ENCODE measurements at places on chromosomes 4 and X.

GRCh38 chrX:44474410-44474809, 68.2 kb downstream of the FUNDC1 start:
- DNase-seq = peak; percentile 19

DNA sequence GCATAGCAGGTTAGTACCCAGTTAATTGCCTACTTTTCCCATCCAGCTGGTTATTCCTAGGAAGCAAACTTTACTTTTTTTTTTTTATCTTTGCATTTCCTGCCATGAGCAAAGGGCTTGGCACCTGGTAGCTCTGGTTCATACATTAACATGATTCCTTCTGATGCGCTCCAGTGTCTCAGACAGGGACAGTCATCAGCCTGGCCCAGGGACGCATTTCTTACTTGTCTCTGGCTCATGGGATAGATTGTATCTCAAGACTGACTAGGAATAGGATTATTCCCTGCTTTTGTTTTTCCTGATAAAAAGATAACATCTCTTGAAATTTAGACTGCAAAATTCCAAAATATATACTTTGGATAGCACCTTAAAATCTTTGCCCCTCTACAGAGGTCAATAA, 571.5 kb upstream of the TENM3 start:
- DNase-seq = no peak

GRCh38 chr4:150217192-150217591, 138.9 kb downstream of the DCLK2 start:
- peak; percentile 78 for DNase-seq

GRCh38 chrX:150512461-150512901, 55.9 kb upstream of the MTM1 start:
- no peak for DNase-seq

- DNase-seq = no peak
Observed at GRCh38 chr4:89572224-89572858, 264.6 kb downstream of the SNCA start.

DNA sequence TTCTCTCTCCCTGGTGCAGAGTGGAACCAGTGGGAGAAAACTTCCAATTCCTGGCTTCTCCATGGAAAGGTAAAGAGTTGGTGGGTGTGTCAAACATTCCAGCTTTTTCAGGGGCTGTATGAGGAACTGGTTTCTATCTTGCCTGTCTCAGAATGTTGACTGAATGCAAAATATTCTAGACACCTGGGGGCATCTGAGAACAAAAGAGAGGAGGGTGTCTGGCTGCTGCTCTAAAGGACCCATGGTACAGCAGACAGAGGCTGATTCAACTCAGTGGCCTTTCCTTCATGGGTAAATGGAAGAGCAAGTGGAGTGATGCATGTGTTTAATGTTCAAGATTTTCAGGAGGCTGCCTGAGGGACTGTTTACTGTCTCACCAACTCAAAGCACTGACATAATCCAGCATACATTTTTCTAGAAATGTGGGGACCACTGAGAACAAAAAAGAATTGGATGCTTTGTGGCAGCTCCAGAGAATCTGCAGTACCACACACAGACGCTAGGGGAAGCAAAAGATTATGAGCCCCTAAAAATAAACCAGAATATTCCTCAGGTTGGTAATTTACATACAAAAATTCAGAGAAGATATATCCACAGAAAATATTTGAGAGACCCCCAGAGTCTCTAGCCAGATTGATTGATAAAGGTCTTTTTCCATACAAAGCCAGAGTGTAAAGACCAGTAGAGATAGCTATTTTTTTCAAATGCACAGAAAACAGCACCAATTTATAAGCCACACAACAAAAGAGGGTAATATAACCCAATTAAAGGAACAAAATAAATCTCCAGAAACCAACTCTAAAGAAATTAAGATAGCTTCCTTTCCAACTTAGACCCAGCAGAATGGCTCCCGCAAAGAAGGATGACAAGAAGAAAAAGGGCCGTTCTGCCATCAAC, 48.0 kb upstream of the STARD8 start:
- DNase-seq = no peak

GRCh38 chr4:30855232-30855631, 135.1 kb downstream of the PCDH7 start:
- no peak for DNase-seq

GRCh38 chrX:11100281-11101035, 10.7 kb upstream of the HCCS start:
- DNase-seq = peak; percentile 49

DNA sequence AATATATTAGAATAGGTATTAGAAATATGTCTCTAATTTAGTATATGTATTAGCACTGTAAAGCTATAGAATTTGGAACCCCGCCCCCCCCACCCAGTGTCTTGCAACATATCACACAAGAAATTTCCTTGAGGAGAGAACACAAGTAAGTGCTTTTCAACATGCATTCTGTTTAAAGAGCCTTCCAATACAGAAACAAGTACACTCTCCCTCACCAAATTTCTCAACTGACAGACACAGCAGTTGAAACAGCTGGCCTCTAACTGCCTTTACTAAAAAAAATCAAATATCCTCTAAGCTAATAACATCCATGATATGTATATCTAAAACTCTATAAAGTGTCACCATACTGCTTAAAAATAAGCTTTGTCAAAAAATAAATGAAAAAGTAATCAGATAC, 12.4 kb downstream of the CAMK2D start:
- DNase-seq = no peak

- no peak for DNase-seq
Observed at GRCh38 chr4:22911285-22911684, 218.5 kb downstream of the GBA3 start.

DNA sequence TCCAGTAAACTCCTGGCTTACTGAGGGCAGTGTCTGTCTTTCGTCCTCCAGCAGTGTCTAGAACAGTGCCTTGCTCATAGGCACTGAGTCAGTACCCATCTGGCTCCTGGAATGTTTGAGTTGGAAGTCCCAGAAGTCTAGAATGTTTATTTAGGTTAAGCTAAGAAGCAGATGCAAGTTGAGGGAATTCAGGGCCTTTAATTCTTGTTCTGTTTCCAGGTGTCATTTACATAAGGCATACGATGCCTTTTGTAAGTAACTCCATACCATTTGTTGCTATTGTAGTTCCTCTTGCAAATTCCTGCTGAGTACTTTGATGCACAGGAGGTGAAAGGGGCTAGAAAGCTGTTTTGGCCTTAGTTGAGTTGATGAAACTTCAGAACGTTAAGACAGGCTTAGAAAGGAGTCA, 22.2 kb downstream of the ARHGAP10 start:
- peak; percentile 73 for DNase-seq

DNA sequence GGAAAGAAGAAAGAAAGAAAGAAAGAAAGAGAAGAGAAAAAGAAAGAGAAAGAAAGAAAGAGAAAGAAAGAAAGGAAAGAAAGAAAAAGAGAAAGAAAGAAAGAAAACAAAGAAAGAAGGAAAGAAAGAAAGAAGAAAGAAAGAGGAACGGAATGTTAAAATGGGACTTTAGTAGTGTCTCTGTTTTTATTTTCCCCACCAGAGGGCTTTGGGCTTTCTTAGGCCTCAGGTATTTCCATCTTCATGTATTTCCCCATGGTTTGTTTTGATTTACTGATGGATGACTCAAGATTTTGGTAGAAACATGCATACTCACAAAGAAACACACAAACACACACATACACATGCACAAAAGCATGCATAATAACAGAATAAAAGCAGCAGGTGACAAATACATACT, 181.2 kb downstream of the AFF2 start:
- DNase-seq = no peak

DNA sequence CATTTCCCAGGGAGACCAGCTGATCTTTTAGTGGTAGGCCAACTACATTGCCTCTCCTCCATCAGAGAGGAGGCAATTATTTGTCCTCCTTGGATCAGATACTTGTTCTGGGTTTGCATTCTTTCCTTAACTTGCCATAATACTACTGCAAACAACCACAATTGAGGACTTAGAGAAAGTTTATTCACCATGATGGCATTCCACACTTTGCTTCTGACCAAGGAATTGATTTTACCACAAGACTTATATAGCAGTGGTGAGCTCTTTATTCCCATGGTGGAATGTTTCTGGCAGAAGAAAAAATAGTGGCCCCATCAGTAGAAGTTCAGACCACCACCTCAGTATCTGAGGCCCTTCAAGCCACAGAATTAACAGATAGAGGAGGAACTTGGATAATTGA, 123.9 kb upstream of the PPP3CA start:
- no peak for DNase-seq

DNA sequence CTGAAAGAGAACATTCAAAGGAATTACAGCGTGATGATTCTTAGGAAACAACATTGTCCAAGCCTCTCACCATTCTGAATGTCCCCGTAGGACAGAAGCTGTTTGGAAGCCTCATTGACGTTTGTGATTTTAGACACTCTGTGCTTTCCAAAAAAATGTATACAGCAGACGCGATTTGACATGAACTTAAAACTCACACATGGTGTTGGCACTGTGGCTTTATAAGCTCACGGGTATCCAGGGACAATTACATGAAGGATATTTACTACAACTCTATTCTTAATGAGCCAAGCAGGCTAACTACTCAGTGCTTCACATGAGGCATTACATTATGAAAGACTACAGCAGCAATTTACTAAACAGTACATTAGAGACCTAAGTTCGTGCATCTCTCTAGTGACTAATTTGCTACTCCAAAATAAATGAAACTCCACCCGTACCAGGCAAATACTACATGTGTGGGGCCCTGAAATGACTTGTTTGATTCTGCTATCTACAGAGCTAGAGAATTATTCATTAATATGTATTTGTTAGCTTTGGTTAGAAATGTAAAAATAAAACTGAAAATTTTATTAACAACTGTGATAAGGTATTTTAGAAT, 620.7 kb downstream of the SPRY1 start:
- DNase-seq = no peak

- no peak for DNase-seq
Observed at GRCh38 chr4:1882850-1883271, 11.7 kb downstream of the NSD2 start.

- DNase-seq = no peak
Observed at GRCh38 chr4:7335344-7336066, 99.2 kb downstream of the PSAPL1 start.

GRCh38 chr4:79331126-79331876, 5.4 kb upstream of the NAA11 start:
- DNase-seq = no peak

DNA sequence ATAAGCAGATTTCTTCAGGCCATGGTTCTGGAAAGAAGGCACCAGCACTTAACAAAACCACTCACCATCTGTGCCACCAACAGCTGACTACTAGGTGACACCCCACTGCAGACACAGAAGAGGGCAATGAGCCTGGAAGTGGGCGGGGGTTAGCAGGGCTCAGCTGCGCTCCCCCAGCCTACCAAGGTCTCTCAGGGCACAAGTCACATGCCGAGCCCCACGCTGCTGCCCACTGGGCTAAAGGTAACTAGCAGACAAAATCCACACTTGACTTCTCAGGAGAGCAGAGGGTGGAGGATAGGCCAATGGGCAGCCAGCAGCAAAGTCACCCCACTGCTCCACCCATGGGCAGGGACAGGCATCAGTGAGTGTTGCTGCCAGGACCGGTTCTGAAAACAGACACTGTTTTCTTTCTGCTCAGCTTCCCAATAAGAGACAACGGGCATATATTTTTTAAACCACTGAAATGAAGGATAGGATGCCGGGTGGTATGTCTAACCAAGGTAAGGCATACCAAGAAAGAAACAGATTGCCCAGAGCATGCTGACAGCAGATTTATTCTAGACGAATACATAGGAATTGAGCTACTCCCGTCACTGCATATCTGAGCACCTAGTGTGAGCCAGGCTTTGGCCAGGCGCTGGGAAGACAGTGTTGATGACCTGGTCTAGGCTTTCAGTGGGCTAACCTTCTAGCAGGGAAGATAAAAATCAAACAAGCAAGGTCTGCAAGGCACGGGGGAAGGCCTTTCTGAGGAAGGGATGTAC, 20.1 kb downstream of the ACSL1 start:
- no peak for DNase-seq

GRCh38 chr4:153781280-153781679, 7.6 kb downstream of the SFRP2 start:
- no peak for DNase-seq

- no peak for DNase-seq
Observed at GRCh38 chrX:37472836-37473235, 98.6 kb upstream of the LANCL3 start.

GRCh38 chrX:50168241-50168687, 32.5 kb downstream of the AKAP4 start:
- no peak for DNase-seq

DNA sequence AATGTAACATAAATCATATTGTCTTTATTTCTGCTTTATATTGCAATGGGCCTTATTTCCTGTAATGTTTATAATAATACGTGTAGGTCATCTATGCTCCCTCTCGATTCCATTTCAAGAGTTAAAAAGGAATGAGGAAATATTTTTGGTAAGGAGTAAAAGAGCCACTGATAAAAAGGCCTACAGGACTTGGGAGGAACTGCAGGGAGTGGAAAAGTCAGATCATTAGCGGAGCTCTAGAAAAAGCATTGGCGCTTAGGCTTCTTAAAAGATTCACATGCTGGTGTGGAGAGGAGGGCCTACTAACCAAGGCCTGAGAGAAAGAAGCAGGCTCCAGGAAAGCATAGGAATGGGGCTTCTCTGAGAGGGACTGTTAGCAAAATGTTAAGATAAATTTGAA, 82.9 kb upstream of the PNPLA4 start:
- DNase-seq = no peak

GRCh38 chr4:7960790-7961655, 21.4 kb upstream of the AFAP1 start:
- DNase-seq = peak; percentile 99

- DNase-seq = no peak
Observed at GRCh38 chrX:72132456-72132855, 741 bp upstream of the RTL5 start.

DNA sequence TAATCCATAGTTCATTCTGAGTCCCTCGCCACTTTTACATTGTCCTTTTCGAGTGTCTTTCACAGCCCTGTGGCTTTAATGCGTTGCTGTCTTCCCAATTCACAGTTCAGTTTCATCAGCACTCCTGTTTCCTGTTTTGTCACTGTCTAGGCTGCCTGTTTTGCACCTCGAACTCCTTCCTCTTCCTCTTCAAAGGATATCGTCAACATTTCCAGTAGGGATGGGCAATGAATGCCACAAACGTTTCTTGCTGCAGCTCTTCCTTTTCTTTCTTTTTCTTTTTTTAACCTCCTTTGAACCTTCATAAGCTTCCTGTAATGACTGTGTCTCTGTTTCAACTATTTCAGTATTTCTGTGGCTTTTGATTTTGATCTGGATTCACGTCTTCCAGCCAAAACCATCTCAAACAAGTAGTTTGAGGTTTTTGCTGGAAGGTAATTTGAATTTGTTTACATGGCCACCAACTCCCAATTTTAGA, 105.4 kb downstream of the ANXA3 start:
- DNase-seq = no peak

DNA sequence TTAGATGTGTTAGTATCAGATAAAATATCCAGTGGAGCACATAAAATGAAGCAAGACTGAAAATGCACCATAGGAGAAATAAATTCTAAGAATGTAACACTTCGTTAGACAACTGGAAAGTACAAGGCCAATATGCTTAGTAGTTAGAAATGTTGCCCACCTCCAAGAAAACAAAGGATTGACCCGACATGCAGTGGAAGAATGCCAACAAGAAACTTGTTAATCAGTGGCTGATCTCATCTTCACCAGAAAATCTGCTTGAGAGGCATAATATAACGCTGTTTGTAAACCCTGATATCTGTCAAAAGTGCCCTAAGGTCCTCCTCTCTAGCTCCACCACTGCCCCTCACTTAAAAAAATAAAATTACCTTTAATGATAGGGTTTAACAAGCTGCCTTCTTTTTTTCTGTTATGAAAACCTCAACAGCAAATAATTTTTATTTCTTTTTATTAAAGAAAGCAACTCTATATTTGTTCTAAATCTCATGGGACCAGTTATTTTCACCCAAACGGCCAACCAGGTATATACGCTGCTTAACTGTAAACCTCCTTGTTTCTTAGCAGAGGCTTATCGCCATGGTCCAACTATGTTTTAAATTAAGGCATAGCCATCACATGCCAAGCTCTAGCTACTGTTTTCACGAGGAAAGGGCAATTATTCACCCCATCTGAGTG, 1.8 kb downstream of the RASGEF1B start:
- no peak for DNase-seq

Data from HFFc6 (cell line).